ENCODE measurements at places on chromosomes 7 and 10.

GRCh38 chr7:151116603-151117440 lies 30.5 kb downstream of the AGAP3 start:
- DNase-seq: no peak

- no peak for DNase-seq
These were observed 453 bp upstream of the GALNT17 start for GRCh38 chr7:71131256-71132126.

DNA sequence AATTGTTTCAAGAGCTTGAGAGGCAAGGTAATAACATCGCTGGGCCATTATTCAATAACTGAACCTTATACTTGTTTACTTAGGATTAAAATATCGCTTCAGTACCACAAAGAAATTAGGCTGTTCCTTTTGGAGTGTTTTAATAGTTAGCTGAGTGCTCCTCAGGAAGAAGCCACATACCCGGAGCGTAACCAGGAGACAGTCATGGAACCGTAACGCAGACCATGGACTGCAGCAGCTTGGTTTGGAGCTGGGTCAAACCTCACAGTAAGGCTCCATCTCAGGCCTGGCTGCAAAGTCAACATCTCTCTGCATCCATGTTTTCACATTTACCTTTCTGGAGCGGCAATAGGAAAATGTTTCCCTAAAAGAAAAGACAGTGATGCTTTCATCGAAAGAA lies 599.0 kb downstream of the TNS3 start:
- DNase-seq: no peak

GRCh38 chr10:78849115-78849514 lies 219.7 kb upstream of the ZMIZ1 start:
- DNase-seq: no peak

DNA sequence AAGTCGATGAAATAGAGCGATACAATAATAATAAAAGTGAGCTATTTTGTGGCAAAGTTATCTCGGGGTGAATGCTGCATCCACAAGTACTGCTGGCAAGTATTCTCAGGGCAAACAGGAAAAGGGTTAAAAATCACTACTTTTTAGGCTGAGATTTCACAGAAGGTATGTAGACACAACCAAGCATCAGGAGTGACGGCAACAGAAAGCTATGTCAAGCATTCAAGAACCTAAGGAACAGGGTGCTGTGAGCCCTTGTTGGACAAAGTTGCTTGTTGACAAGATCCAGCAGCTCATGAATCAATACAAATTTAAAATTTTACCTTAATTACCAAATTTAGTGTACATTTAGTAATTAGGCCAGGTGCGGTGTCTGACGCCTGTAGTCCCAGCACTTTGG lies 41.2 kb upstream of the C1QL3 start:
- DNase-seq: no peak

Measured in CD4-positive, alpha-beta T cell treated with Interleukin-4 for 4 hours (primary cell).